ENCODE measurements at places on chromosomes 6 and 20. TPM values are rescaled to one million over a fixed set of nuclear protein-coding genes. Genes with fewer than 3 reads are reported as not detected.

Gene RAB44
- not detected for polyA plus RNA-seq

Gene BNIP5
- not detected for polyA plus RNA-seq

Gene MYLK4
- 1.4 TPM for polyA plus RNA-seq

Gene PPP1R14C
- 33.4 TPM for polyA plus RNA-seq

Gene BFSP1
- 2.6 TPM for polyA plus RNA-seq

Gene BTN1A1
- 0.11 TPM for polyA plus RNA-seq

Gene MUCL3
- 0.06 TPM for polyA plus RNA-seq

Gene SLC35D3
- polyA plus RNA-seq = 0.71 TPM

Gene KIAA1755
- polyA plus RNA-seq = 20.8 TPM

Gene SLC22A1
- polyA plus RNA-seq = not detected

Gene AGPAT1
- polyA plus RNA-seq = 158 TPM

Gene SNAI1
- 1.8 TPM for polyA plus RNA-seq

Gene LTB
- 0.50 TPM for polyA plus RNA-seq

Gene STK38
- polyA plus RNA-seq = 23.4 TPM

Gene CTCFL
- 0.24 TPM for polyA plus RNA-seq

Gene PKHD1
- 0.16 TPM for polyA plus RNA-seq

Gene VARS1
- 70.6 TPM for polyA plus RNA-seq

Gene TDP2
- polyA plus RNA-seq = 37.2 TPM

Gene GPLD1
- 8.1 TPM for polyA plus RNA-seq

Gene ZNF831
- polyA plus RNA-seq = 0.02 TPM

Gene AIG1
- 72.6 TPM for polyA plus RNA-seq

Gene ELOVL5
- polyA plus RNA-seq = 99.5 TPM

Gene TPBG
- polyA plus RNA-seq = 29.0 TPM

All from spinal cord (tissue), 10 donors.